ENCODE measurements at places on chromosomes 2 and 18.

DNA sequence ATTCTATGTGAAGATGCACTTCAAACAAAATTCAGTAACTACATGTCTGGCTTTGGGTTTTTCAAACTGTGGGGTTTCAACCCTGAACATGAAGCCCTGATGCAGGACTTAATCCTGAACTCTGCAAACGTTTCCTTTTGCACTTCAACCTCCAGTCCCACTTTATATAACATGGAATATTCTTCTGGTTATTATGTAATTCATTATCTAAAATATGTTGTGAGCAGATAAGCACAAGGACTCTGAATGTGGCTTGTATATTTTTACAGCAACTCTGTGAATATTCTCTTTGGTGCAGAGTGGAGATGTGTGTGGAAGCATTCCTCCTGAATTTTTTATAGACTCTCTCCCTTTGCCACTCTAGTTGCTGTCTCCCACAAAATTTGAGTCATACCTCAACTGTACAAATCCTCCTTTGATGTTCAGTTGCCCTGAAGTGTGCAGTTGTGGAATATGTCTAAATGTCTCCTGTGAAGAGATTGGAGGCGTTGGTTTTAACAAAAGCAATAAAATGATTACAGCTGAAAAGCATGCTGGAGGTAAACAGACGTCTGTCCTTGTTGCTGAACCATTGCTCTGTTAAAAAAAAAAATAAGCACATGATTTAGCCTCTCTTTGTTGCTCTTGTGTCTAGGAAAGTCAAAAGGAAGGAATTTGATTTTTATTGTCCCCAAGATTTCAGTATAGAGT lies 205.1 kb upstream of the NRP2 start:
- DNase-seq: no peak

DNA sequence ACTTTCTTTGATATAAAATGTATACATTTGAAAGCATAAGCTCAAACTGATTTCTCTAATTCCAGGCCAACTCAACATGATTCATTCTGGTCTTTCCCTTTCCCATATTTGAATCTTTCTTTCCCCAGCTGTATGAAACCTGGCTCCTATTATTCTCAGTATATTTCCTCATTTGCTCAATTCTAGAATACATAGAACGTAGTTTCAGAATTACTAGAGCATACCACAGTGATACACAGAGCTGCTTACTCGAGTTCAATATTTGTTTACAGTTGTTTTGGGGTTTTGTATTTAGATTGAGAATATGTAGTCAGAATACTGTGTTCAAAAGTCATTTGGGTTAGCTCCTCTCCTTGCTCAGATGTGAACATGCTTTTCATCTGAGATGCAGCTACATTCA lies 43.0 kb downstream of the TNFRSF11A start:
- no peak for DNase-seq

DNA sequence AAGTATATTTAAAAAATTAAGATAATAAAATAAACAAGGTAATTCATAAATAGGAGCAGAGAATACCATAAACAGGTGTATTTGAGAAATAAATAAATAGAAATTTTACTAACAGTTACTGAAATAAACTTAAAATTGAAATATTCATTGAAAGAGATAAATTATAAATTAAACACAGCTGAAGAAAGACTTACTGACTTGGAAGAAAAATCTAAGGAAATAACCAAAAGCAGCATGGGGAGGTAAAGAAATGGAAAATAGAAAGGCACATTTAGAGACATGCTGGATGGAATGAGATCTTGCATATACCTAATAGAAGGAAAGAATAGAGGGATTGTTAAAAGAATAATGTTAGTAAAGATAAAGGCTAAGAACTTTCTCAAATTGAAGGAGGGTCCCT lies 96.3 kb downstream of the SOX11 start:
- no peak for DNase-seq

- DNase-seq: no peak
Measured at GRCh38 chr2:235492850-235493344, 946 bp upstream of the AGAP1 start.

DNA sequence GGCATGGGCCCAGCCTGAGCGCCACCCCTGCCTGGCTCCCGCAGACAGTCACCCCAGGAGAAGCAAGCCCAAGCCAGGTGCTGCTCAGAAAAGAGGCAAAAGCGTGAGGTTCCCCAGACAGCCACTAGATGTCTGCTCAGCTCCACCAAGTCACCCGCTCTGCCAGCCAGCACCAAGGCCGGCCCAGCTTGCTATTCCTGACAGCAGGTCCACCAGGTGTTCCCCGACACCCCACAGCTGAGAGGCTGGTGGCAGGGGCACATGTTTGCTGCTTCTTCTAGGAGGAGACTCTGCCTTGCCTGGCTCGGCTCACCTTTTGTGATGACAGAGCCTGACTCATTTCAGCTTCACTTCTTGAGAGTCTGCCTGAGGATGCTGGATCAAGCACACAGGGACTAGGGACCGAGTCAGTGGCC lies 206.7 kb downstream of the MGAT5 start:
- peak; percentile 85 for DNase-seq

DNA sequence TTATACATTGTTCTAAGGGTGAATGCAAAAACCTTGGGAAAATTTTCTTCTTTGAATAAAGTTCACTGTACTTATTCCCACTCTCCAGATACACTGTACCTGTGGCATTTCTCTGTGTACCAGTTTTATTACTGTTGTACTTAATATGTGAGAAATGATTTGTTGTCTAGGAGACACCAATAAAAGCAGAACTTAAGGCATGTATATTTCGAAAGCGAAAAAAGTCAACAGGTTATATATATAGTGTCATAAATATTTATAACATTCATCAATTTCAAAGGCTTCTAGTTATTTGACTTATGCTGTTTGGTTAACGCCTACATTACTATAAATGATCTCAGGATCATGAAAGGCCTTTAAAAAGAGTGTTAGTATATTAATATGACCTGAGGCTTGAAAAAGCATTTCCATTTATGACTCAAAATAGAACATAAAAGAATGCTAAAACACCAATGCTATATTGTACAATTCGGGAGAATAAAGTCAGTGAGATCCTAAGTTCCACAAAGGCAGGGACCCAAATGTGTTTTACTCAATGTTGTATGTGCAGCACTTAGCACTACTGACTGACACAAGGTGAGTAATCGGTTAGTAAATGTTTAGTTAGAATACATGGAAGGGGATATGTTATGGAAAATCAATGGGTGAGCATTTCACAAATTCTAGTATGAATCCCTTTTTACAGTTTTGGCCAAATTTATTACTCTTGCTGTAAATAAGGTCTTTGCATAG lies 32.2 kb upstream of the HNRNPA3 start:
- no peak for DNase-seq

DNA sequence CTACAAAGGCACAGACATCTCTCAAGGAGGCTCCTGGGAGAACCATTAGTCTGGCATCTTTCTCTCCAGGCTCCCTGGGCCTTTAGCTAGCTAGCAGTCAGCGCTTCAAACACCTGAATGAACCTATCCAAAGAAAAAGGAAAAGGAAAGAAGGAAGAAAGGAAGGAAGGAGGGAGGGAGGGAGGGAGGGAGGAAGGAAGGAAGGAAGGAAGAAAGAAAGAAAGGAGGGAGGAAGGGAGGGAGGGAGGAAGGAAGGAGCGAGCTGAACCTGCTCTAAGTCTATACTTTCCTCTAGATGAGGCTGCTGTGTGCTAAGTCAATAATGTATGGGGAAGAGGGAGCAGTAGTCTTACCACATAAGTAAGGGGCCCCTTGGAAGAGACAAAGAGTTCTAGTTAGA lies 5.1 kb upstream of the BCL11A start:
- DNase-seq: no peak

DNA sequence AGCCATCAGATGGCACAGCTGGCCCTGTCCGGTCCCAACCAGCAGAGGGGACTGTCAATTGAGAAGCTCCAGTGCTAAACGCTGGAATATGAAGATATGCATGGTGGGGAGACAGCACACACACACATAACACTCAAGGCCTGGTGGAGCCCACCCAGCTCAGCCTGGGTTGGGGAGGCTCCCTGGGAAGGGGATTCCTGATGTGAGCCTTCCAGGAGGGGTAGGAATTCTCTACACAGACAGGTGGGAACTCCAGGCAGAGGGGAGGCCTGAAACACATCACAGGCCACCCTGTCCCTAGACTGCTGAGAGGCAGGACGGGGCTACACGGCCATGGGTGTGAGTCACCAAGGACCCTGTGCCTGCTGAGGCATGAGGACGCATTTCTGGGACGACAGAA lies 49.4 kb upstream of the SH3RF3 start:
- no peak for DNase-seq
